ENCODE measurements at places on chromosomes 7 and 10.

GRCh38 chr10:36725581-36726520, 399.5 kb upstream of the ANKRD30A start:
- DNase-seq, result no peak

GRCh38 chr10:60082744-60083344, 176.5 kb upstream of the CCDC6 start:
- DNase-seq, result no peak

- no peak for DNase-seq
These were observed 30.2 kb upstream of the LEP start for GRCh38 chr7:128210590-128211570.

DNA sequence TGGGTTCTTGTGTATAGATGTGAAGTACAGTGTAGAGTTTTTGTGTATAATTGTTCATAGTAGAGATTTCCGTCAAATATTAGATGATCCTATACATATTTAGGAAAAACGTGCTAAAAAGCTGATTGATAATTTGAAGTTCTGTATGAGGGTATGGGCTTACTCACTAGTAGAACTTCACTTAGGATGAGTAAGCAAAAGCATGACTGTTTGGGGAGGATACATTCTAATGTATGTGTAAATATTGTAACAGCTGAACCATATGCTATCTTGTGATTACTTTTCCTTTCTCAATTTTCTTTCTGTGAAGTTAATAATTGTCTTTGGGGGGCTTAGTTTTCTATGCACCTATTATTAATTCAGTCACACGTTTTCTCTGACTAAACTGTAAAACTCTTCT, 53.2 kb upstream of the PDK4 start:
- no peak for DNase-seq

DNA sequence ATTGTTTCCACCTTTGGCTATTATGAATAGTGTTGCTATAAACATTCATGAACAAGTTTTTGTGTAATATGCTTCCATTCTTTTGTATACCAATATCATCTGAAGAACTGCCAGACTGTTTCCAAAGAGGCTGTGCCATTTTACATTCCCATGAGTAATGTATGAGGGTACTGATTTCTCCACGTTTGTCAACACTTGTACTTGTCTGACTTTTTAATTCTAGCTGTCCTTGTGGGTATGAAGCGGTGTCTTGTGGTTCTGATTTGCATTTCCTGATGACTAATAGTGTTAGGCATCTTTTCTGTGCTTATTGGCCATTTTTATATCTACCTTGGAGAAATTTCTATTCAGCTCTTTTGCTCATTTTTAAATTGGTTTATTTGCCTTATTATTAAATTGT, 52.8 kb downstream of the LSMEM1 start:
- DNase-seq, result no peak

DNA sequence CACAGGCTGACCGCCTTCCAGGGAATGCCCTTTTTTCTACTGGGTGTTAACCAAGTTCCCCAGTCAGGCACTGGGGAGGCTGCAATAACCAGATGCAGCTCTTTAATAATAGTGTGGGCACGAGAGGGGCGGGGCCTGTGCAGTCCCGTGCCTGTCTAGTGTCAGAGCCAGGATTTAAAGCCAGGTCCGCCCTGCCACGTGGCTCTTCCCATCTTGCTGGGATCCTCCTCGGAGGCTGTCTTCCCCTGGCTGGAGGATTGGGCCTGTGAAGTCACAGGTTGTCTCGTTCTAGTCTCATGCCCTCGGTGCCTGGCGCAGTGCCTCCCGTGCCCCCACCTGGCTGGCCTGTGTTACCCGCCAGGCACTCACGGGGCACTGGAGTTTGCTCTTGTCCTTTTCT, 25.2 kb downstream of the TMEM120A start:
- no peak for DNase-seq

GRCh38 chr10:112526139-112526538, 79.1 kb downstream of the VTI1A start:
- no peak for DNase-seq

GRCh38 chr10:62326176-62326575, 48.0 kb upstream of the ZNF365 start:
- no peak for DNase-seq

- DNase-seq, result no peak
These were observed 35.9 kb downstream of the ACSM6 start for GRCh38 chr10:95229724-95230627.

GRCh38 chr10:71073451-71074175, 138.8 kb upstream of the UNC5B start:
- no peak for DNase-seq

- no peak for DNase-seq
These were observed 732 bp downstream of the FAM53B start for GRCh38 chr10:124743191-124744101.

DNA sequence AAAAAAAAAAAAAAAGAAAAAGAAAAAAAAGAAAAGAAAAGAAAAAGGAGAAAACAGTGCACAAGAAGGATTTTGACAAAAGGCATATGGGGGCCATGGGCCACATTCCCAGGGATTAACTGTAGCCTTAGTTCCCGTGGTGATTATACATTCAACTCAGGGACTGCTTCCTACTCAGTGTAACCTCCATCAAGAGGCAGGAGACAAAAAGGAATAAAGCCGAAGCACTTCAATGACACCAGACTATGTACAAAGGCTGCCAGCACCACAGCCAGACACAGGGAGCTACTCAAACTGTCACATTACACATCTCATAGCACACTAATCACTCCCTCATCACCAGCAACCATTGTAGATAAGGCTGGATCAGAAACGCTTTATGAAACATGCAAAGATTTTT, 5.1 kb upstream of the PMPCB start:
- DNase-seq, result no peak

DNA sequence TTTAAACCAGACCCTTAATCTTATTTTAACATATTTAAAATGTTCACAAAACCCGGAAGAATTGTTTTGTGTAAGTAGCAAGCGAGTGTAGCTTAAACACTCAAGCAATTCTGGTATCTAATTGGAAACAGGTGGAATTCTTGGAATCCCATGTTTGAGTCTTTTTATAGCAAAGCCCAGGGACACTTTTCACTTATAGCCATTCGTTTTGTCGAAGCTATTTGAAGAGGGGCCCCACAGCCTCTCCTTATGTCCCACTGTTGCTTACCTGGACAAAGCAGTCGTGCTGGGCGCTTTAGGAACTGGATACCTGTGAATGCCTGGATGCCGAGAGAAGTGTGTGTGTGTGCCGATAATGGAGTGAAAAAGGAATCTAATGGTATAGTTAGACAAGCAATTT, 3.3 kb downstream of the CUX1 start:
- DNase-seq, result no peak

Measured in activated CD4-positive, alpha-beta T cell treated with anti-CD3 and anti-CD28 coated beads for 24 hours (primary cell).